Thyroid gland (tissue), 4 donors: ENCODE measurements at places on chromosomes 6 and 20. TPM values are rescaled to one million over a fixed set of nuclear protein-coding genes. Genes with fewer than 3 reads are reported as not detected.

Gene MLN
- total RNA-seq, result not detected

GRCh38 chr6:122701666-122702065, 77.8 kb upstream of the FABP7 start:
- no peaks in the 10 kb centered on the region for H3K36me3 ChIP-seq
- no peaks in the 10 kb centered on the region for H3K27me3 ChIP-seq
- no peaks in the 10 kb centered on the region for H3K4me1 ChIP-seq
- no peak overlapping the region for H3K4me3 ChIP-seq

GRCh38 chr6:80544555-80544954, 438.1 kb downstream of the BCKDHB start:
- no peak overlapping the region for H3K27ac ChIP-seq
- H3K36me3 ChIP-seq, result no peaks in the 10 kb centered on the region
- H3K4me1 ChIP-seq, result no peaks in the 10 kb centered on the region
- H3K4me3 ChIP-seq, result no peak overlapping the region

Gene SIRPB2
- total RNA-seq, result 1.6 TPM

DNA sequence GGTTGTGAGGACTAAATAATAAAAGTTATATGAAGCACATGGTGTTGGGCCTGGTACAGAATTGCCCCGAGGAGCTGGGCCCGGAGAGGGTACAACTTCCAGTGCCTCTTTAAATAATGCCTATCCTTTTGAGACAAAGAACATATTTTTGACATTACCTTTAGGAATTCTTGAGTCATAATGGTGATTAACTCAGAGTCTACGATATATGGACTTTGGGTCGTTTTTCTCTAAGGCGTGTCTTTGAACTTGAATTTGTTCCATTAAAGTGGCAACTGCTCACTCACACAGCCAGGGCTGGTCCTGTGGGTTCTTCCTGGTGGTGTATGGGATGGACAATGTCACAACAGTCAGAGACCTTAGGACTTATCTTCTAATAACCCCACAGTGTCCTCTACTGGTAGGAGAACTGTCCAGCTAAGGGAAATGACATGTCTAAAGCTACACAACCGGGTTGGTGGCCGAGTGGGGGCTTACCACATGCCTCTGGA, 106.5 kb downstream of the CDC5L start:
- H3K4me3 ChIP-seq, result no peak overlapping the region
- H3K27ac ChIP-seq, result no peak overlapping the region
- peaks cover 19% of the 10 kb centered on the region for H3K4me1 ChIP-seq

Gene APCDD1L
- not detected for total RNA-seq

- no peak overlapping the region for H3K27ac ChIP-seq
- no peak for DNase-seq
- no peak overlapping the region for H3K4me3 ChIP-seq
- no peaks in the 10 kb centered on the region for H3K36me3 ChIP-seq
- no peaks in the 10 kb centered on the region for H3K4me1 ChIP-seq
- H3K27me3 ChIP-seq, result no peaks in the 10 kb centered on the region
These were observed 9.7 kb downstream of the RNGTT start for GRCh38 chr6:88953550-88954386.

DNA sequence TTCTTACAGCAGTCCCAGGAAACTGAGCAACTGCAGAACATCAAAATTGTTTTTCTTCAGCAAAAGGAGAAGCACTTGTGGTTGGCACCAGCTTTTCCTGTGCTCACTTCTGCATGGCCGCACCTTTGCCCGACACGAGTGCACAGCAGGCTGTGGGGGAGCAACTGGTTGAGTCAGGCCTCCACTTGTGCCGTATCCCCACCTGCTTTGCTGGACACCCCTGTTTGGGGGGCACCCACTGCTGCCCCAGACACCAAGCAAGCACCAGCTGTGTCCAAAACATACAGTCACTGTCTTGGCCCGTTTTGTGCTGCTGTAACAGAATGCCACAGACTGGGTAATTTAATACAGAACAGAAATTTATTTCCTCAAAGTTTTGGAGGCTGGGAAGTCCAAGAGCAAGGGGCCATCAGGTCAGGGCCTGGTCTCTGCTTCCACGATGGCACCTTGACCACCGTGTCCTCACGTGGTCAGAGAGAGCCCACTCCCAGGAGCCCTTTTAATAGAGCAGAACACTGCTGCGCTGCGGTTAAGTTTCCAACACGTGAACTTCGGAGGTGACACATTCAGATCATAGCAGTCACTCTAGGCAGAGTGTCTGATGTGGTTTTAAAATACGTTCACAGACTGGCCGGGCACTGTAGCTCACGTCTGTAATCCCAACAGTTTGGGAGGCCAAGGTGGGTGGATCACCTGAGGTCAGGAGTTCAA, 8.7 kb upstream of the GMEB2 start:
- no peaks in the 10 kb centered on the region for H3K36me3 ChIP-seq
- H3K27me3 ChIP-seq, result no peaks in the 10 kb centered on the region
- no peak overlapping the region for H3K4me3 ChIP-seq
- peaks cover 54% of the 10 kb centered on the region for H3K4me1 ChIP-seq
- peak; percentile 93 for DNase-seq
- H3K27ac ChIP-seq, result peak overlapping the region; percentile 99

- DNase-seq, result peak; percentile 77
- no peaks in the 10 kb centered on the region for H3K27me3 ChIP-seq
- no peak overlapping the region for H3K27ac ChIP-seq
- H3K4me3 ChIP-seq, result no peak overlapping the region
- H3K4me1 ChIP-seq, result no peaks in the 10 kb centered on the region
These were observed 131.2 kb upstream of the CDH4 start for GRCh38 chr20:61120595-61121515.

GRCh38 chr6:41074692-41075436, 2.1 kb downstream of the NFYA start:
- no peak overlapping the region for H3K4me3 ChIP-seq
- H3K36me3 ChIP-seq, result no peaks in the 10 kb centered on the region
- H3K4me1 ChIP-seq, result peaks cover 39% of the 10 kb centered on the region
- peak overlapping the region; percentile 100 for H3K27ac ChIP-seq
- DNase-seq, result peak; percentile 36

Gene MUCL3
- total RNA-seq, result not detected

DNA sequence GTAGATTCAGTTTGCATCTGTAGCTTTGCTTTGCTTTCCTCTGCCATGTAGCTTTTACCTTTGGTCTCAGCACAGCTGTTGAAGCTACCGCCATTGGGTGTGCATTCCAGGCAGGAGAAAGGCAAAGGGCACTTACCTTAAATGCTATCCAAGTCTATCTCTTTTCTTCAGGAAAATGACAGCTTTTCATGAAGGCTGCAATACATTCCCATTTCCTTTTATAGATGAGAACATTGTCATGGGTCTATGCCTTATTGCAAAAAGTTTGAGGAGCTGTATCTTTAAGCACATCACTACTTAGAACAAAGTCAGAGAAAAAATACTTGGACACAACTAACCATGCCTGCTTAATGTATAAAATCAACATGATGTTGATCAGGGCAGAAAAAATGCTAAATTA, 266.8 kb downstream of the DOK5 start:
- no peaks in the 10 kb centered on the region for H3K36me3 ChIP-seq
- H3K27me3 ChIP-seq, result no peaks in the 10 kb centered on the region
- H3K4me3 ChIP-seq, result no peak overlapping the region
- H3K27ac ChIP-seq, result no peak overlapping the region

DNA sequence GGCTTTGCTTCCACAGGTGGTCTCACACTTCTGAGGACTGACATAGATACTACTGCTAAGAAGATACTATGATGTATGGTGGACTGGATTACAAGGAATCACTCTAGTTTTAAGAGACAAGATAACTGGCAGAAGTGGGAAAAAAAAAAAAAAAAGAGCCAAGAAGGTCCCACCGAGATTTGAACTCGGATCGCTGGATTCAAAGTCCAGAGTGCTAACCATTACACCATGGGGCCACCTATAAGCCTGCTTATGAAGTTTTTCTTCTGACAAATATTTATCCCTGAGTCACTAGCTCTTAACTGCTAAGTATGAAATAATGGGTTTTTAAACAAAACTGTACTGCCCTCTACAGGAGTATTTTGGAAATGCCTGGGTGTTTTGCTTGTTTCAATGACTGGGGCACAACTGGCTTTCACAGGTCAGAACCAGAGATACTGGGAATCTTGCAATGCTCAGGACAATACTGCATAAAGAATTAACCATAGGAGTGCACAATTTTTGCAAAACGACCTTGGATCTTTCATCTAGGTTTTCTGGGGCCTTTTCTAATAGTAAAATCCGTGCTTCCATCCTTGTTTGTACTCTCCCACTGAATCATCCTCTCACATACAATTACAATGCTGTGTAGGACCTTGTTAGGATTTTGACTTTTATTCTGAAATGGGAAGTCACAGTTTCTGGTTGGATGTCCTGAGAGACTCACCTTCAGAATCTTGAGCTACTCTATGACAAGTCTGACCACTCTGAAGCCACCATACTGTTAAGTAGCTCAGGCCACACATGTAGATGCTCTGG, 116.3 kb downstream of the OR2B2 start:
- H3K27me3 ChIP-seq, result no peaks in the 10 kb centered on the region
- no peak overlapping the region for H3K4me3 ChIP-seq
- peaks cover 4% of the 10 kb centered on the region for H3K4me1 ChIP-seq
- DNase-seq, result peak; percentile 22
- H3K27ac ChIP-seq, result no peak overlapping the region

- H3K27ac ChIP-seq, result no peak within 1 kb of the TSS
- DNase-seq, result no peak
- no peaks in the 10 kb centered on the region for H3K4me1 ChIP-seq
- no peak within 1 kb of the TSS for H3K4me3 ChIP-seq
- no peaks in the 10 kb centered on the region for H3K36me3 ChIP-seq
- no peaks in the 10 kb centered on the region for H3K27me3 ChIP-seq
These were observed at the start of gene SLC22A7 for GRCh38 chr6:43297644-43298564. Gene SLC22A7 (plus strand): TSS chr6:43298260. CDS start chr6:43298359, 99 bp downstream.

Gene POU5F1
- not detected for total RNA-seq

DNA sequence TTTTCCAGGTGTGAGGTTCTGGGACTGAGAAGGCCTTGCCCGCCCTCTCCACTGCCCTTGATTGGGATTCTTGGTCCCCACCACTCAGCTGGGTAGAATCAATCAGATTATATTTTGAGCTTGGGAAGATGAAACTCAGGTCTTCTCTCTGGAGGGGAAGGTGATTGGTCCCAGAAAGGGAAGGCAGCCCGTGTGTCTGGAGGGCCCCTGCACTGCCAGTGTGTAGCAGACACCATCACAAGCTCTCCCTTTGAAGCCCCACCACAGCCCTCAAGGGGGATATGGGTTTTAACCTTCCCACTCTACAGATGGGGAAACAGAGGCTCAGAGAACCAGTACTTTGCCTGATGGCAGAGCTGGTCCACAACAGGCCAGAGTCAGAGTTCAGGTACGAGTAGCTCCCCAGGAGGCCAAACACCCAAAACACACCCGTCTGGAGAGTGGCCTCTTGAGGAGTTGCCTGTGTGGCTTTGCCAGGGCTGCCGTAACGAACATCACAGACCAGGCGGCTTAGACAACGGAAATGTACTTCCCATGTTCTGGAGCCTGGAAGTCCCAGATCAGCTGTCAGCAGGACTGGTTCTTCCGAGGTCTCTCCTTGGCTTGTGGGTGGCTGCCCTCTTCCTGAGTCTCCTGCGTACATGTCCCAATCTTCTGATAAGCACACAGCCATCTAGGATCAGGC, 205.6 kb downstream of the SYNDIG1 start:
- H3K36me3 ChIP-seq, result no peaks in the 10 kb centered on the region
- H3K4me1 ChIP-seq, result peaks cover 7% of the 10 kb centered on the region
- no peak for DNase-seq
- no peaks in the 10 kb centered on the region for H3K27me3 ChIP-seq

- H3K27me3 ChIP-seq, result no peaks in the 10 kb centered on the region
- no peak overlapping the region for H3K4me3 ChIP-seq
- H3K27ac ChIP-seq, result no peak overlapping the region
- H3K36me3 ChIP-seq, result no peaks in the 10 kb centered on the region
These were observed 82.5 kb downstream of the ARID1B start for GRCh38 chr6:156859686-156860085.
